Activated CD4-positive, alpha-beta T cell treated with anti-CD3 and anti-CD28 coated beads for 36 hours (primary cell): ENCODE measurements at places on chromosomes 12 and 14. TPM values are rescaled to one million over a fixed set of nuclear protein-coding genes. Genes with fewer than 3 reads are reported as not detected.

The CPM gene
- 18.0 TPM for total RNA-seq

The BCAT1 gene
- total RNA-seq, result 40.0 TPM

The SENP1 gene
- total RNA-seq, result 44.4 TPM

The OTOGL gene
- not detected for total RNA-seq

DNA sequence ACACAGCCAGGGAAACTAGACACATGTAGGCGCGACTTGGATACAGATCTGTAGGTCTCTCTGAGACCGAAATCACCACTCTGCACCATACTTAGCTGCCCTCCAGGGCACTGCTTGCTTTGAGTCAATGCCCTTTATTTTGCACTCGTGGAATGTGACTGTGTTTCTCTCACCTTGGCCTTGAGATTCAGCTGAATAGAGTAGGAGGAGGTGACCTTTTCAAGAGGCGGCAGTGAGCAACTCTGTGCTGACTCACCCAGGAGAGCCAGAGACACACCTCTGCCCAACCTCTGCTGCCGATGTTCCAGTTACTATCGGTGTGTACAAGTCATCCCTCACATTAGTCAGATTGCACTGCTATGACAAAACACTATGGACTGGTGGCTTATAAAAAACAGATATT lies 583.4 kb downstream of the VRK1 start:
- peak; percentile 88 for DNase-seq

GRCh38 chr12:10293151-10293550 lies 14.5 kb upstream of the KLRD1 start:
- peak; percentile 40 for DNase-seq

DNA sequence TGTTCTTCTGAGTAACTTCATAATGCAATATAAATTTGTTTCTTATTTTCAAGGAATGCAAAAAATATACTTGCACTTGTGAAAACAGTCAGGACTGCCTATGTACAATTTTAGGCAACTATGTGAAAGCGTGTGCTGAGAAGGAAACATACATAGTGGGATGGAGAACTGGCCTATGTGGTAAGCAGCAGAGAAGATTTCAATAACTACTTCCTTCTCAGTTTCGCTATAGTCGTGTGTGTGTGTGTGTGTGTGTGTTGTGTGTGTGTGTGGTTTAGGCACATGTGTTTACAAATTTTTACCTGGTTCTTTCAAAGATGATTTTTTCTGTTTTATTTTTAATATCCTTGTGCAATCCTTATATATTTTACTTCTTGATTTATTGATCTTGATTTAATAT lies 211.8 kb downstream of the LRRK2 start:
- no peak for DNase-seq

- peak; percentile 63 for DNase-seq
These were observed 53.6 kb upstream of the BCL2L14 start for GRCh38 chr12:12017135-12017581.

DNA sequence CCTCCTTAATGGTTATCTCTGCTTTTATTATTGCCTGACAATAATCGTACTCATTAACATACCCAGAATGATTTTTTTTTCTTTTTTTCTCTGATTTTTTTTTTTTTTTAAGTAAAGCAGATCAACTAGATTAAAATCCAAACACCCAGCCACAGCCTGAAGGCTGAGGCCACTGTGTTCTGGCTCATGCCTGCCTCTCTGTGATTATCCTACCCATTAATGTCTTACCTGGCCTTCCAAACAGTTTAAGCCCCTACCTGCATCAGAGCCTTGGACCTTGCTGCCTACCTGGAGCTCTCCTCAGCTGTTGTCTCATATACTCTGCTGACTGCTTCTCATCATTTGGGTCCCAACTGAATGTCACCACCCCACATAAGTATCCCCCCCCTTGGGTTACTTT lies 6.8 kb upstream of the TMED10 start:
- no peak for DNase-seq

GRCh38 chr12:96155181-96155580 lies 39.0 kb upstream of the ELK3 start:
- DNase-seq, result no peak

DNA sequence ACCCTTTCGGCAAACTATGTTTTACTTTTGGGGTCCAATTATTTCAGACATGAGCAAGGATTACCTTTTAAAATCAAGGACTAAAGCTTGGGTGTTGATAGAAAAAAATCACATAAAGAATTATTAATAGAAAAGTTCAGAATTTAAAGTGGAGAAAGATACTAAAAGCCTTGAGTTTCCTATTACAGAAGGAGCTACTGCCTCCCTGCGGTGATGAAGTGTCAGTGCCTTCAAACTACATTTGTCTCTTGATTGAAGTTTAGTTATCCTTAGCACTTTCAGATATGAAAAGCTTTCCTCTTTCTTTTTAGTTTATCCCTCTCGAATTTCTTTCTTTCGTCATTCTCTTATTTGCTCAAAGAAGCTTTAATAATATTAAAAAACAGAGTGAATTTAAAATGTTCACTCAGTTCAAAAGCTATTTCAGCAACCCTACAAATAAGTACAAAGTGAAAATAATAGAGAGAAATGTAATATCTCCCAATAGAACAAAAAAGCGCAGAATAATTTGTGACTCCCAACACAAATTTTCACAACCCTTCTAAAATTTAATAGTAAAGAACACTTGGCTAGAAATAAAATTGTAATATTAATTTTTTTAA lies 87.6 kb downstream of the SEC23A start:
- peak; percentile 37 for DNase-seq

DNA sequence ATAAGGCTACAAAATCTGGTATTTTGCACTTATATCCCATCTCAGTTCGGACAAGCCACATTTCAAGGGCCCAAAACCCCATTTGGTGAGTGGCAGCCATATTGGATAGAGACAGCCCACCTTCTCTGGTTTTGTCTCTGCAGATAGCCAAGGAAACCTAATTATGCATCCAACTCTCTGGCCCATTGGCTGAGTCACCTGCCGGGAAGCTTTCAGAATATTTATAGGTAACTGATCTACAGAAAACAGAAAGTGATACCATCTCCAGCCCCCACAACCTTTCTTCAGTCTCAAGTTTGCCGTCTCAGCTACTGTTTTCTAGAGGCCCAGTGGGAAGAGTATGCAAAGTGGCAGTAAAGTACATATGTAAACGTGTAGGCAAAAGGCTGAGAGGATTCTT lies 33.7 kb upstream of the PPP1CC start:
- peak; percentile 81 for DNase-seq

- no peak for DNase-seq
These were observed 212.0 kb downstream of the CACNA1C start for GRCh38 chr12:2264651-2265232.

DNA sequence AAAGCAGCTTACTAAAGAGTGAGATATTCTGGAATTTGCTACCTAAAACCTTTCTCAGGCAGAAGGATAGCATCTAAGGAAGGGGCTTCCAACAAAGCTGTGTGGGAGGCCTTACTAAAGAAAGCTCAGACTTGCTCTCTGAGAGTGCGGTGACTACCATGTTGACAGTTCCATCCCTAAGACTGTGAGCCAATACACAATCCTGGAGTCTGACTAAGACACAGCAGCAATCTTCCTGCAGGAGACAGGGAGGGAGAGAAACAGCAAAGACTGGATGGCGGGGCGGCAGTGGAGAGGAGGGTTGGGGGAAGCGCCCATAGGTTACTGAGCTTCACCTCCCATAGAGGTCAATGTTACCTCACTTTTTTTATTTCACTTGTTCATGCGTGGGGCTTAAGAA lies 70.9 kb downstream of the KITLG start:
- DNase-seq, result no peak

DNA sequence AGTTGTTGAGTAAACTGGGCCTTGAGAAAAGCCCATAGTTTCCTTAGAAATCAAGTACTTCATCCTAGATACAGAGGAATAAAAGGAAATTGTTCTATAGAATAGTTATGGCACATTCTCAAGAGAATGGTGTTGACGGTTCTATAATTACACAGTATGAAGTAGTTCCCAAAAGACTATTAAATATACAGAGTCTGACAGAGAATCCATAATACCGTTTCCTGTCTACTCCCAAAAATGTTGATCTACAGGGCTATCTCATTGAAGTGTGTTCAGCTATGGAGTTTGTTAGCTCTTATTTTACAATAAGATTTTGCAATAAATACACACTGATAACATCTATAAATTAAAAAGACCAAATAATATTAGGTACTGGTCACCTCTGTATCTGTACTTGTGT lies 799.7 kb downstream of the RPS29 start:
- no peak for DNase-seq

- DNase-seq, result no peak
These were observed 68.4 kb downstream of the SYT1 start for GRCh38 chr12:78933014-78933413.

GRCh38 chr14:88195676-88196075 lies 127.4 kb downstream of the KCNK10 start:
- DNase-seq, result no peak

DNA sequence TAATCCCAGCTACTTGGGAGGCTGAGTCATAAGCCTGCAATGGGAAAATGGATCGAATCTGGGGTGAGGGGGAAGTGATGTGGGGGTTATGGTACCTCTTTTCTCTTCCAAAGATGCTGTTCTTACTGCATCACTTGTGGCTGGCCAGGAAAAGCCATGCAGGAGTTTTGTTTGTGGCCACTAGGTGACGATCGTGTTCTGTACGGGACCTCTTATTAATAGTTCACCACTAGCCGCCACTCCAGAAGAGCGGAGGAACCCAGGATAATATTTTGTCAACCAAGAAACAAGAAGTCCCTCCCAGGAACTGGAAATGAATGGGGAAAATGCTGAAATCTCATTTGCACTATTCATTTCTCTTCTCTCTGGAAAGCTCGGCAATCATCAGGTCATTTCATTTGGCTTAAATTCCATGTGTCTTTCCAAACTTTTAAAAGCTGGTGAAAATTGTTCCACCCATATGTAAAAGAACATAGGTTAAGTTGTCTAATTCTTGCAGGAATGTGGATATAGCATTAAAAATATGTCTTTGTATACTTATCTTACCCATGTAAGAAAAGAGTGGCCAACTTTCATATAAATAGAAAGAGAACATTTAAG lies 8.9 kb downstream of the GPR65 start:
- peak; percentile 50 for DNase-seq

- DNase-seq, result peak; percentile 59
These were observed 188.7 kb downstream of the TTC8 start for GRCh38 chr14:89013098-89013504.

GRCh38 chr14:67446371-67447032 lies 34.5 kb upstream of the PLEK2 start:
- no peak for DNase-seq
